ENCODE measurements at places on chromosomes 5 and 9.

DNA sequence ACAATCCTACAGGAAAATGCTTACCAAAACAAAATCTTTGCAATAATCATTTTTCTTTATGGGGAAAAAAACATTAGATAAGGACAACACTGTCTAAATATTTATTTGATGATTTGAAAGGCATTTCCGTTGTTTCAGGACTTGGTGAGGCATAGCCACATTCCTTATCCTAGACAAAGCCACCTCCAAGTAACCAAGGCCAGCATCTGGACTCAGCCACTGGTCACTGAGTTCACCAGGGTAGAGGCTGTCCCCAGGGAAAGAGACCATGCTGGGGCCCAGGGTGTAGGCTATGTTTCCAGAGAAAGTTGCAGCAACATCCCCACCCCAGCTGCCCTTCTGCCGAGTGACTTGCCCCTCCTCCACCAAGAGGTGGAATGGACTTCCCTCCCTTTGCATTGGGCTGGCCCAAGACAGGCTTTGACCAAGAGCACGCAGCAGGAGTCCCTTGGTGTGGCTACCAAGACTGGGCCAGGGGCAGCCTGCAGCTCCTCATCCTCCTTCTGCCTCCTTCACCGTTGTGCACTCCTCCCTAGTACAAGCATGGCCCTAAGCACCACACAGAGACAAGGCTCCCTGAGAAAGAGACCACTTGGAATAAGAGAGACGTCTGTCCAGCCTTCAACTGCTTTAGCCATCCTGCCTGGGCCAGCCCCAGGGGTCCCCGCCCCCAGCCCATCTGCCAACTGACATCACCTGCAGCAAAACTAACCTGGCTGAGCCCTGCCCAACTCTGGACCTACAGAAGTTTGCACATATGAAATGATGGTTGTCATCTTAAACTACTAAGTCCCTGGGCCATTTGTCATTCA, 68.1 kb upstream of the SPIN1 start:
- DNase-seq, result no peak

- DNase-seq, result no peak
These were observed 29.1 kb upstream of the BRINP1 start for GRCh38 chr9:119398350-119398749.

DNA sequence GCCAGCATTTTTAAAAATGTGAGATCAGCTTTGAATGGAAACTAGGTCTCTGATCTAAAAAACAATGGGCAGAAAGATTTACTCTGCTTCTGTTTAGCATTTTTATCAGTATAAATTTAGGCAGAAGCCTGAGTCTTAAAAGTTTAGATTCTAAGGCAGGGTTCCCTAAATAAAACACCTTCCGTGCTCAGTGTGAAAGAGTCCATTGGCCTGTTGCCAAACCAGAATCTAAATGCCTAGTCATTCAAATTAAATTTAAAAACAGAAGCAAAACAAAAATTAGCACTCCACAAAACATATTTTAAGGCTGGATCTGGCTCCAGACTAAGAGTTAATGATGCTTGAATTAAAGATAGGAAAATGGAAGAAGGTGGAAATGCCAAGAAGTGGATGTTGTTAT, 4.5 kb downstream of the TYRP1 start:
- no peak for DNase-seq

DNA sequence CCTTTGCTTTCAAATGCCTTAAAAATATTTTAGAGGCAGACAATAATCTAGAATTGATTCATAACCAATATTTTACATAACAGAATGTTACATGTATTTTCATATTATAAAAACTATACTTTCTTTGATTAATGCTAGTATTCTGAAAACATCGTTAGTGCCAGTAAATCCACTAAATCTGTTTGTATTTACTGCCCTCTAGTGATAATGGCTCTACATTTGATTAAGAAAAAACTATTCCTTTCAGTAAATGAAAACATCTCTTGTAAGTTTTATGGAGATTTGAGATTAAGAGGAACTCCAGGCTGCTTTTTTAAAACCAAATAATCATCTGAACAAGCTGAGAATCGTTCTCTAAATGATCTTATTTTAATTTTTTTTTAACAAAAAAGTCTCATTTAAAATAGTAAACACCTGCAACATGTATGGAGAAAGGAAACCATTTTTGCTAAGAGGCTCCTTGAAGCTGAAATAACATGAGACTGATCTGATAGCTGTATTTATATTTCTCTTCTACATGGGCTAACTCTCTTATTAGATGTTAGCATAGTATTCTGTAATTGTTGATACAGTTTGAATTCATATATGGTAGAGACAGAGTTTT, 424.7 kb downstream of the RAB3C start:
- no peak for DNase-seq

- DNase-seq, result no peak
These were observed 109.4 kb downstream of the MACROH2A1 start for GRCh38 chr5:135289651-135290050.

DNA sequence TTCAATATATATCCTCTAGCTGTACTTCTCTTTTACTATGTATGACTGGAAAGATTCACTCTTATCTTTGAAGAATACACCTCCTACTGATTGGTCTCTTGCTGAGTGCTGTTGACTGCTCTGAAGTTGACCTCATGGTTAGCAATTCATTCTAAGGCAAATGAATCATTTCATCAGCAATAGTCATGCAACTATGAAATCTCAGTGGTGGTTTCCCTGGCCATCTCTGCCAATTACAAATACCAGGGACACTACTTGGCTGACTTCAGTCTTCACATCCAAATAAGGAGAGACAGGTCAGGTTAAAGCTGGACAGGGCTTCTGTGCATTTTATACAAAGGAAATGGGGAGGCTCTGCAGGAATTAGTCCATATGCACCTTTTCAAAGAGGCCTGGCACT, 333.5 kb upstream of the ACTBL2 start:
- DNase-seq, result no peak

GRCh38 chr5:36305571-36306326, 4.0 kb upstream of the RANBP3L start:
- DNase-seq, result no peak

GRCh38 chr5:68316469-68316868, 100.9 kb downstream of the PIK3R1 start:
- no peak for DNase-seq

Data from stimulated activated CD4-positive, alpha-beta T cell treated with anti-CD3 and anti-CD28 coated beads, Interleukin-2, amount 100 ng/mL, for 24 hours (primary cell).